ENCODE measurements at places on chromosomes 6 and 20. TPM values are rescaled to one million over a fixed set of nuclear protein-coding genes. Genes with fewer than 3 reads are reported as not detected.

The STMN3 gene
- 6.7 TPM for total RNA-seq

The DHX16 gene
- total RNA-seq, result 66.2 TPM

The LMBRD1 gene
- 103 TPM for total RNA-seq

The KCNK5 gene
- 150 TPM for total RNA-seq

The PLEKHG1 gene
- total RNA-seq, result 281 TPM

The TDRD6 gene
- 0.28 TPM for total RNA-seq

The TPD52L1 gene
- 26.4 TPM for total RNA-seq

The TMEM14C gene
- total RNA-seq, result 30.5 TPM

The BPI gene
- not detected for total RNA-seq

The PRND gene
- total RNA-seq, result not detected

The RFX6 gene
- total RNA-seq, result 4.4 TPM

The SRSF3 gene
- total RNA-seq, result 156 TPM

The OR2H2 gene
- not detected for total RNA-seq

The IFNGR1 gene
- 78.3 TPM for total RNA-seq

The PAK5 gene
- total RNA-seq, result not detected

The SLC22A3 gene
- total RNA-seq, result 8.2 TPM

The TMC2 gene
- not detected for total RNA-seq

All from Peyer's patch (tissue), 4 donors.